ENCODE measurements at places on chromosomes 2 and 18.

- no peak for DNase-seq
Measured at GRCh38 chr2:88469202-88470114, 17.0 kb upstream of the FOXI3 start.

DNA sequence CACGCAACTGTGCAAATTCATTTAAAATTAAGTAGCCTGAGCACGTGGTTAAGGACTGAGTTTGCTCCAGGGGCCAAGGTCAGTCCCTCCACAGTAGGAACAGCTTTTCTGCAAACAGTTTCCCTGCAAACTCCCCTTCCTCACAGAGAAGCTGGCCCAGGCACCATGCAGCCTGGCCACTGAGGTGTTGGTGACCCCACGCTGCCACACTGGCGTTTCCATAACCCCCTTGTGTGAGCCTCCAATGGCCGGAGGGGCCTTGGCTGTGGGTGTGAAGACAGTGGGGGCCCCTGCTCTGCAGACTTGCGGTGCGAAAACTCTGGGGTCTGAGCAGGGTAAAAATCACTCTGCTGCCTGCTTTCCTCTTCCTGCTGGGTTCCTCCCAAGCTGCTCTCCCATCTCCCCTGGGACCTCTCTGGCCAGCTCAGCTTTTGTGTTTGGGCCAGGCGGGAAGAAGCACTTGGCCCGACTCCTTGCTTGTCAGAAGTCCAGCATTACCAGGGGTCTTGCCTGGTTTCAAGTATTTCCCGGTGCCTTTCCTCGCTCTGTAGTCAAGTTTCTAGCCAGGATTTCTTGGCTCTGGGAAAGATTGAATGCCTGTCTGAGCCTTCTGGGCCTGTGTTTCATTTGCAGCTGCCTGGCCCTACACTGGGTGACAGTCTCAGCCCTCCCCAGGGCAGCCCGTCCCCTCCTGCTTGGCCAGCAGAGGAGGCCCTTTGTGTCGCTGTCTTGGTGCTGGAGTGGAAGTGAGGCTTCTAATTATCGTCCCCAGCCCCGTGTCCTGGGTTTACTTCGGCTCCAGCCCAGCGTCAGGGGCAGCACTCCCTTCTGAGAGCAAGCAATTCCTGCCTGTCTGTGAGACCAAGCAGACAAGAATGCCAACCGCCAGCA, 131.4 kb upstream of the SLC1A4 start:
- no peak for DNase-seq

DNA sequence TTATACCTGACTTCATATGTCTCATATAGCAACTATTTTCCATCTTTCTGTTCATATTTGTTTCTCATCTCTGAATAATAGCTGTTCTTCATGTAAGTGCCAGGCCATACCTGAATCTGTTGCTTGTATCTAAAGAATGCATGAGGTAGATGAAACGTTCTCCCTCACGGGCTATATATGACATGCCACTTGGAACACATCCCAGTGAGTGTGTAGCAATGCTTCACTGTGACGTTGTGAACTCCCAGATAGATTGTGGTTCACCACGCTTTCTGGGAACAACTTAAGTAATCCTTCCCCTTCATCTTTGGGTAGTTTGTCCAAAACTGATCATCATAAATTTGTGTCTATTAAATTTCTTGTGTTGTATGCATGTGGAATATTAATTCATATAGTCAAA, 60.1 kb downstream of the RDH14 start:
- no peak for DNase-seq

DNA sequence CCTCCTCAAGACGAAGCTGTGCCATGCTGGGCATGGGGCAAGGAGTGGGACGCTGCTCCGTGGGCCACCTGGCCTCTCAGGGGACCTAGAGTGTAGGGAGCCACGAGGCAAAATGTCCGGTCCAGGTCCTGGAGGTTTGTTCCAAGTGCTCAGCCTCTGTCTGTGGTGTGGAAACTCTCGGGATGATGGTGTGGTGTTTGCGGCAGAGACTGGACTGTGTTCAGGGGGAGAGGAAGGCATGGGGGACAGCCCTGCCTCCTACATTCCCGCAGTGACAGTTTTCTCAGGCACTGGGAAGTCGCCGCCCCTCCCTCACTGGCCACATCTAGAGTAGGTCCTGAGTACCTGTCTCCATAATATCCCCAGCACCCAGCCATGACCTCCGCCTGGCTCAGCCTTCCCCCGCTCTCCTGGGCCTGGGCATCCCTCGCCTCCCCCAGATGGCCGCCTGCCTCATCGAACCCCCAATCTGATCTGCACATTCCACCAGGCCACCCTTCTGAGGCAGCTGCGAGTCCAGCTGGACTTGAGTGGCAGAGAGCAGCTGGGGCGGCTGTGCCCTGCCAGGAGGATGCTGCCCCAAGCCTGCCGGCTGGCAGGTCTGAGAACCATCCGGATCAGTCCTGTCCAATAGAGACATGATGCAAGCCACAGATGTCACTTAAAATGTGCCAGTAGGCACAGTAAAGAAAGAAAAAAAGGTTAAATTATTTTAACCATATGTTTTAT, 6.2 kb downstream of the KCNIP3 start:
- no peak for DNase-seq

DNA sequence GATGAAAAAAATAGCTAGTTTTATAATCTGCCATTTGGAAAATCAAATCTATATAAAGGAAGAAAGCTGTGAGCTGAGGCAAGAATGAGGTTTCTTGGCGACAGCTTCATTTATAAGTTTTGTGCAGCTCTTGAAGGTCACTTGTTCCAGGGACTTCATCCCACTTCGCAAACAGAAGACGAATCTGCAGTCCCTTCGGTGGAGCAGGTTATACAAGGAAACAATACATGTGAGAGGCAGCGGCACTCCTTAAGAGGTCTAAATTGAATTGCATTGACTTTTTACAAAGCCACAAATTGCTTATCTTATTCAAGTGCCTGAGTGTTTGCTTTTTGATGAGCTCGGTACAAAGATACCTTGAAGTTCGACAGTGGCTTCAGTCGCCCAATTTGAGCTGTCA, 72.2 kb downstream of the C1QL2 start:
- DNase-seq, result no peak

GRCh38 chr2:170002096-170002495, 174.8 kb downstream of the UBR3 start:
- DNase-seq, result no peak

- no peak for DNase-seq
Measured at GRCh38 chr18:58579561-58580047, 49.3 kb downstream of the ALPK2 start.

GRCh38 chr2:134161170-134161547, 92.7 kb upstream of the MGAT5 start:
- DNase-seq, result no peak

DNA sequence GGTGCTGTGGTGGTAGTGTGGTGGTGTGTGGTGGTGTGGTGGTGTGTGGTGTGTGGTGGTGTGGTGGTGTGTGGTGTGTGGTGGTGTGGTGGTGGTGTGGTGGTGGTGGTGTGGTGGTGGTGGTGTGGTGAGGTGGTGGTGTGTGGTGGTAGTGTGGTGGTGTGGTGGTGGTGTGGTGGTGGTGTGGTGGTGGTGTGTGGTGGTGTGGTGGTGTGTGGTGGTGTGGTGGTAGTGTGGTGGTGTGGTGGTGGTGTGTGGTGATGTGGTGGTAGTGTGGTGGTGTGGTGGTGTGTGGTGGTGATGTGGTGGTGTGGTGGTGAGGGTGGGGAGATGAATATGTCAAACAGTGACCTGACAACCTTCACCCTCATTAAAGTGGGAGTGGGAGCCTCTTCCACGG, 55.6 kb upstream of the DLGAP1 start:
- DNase-seq, result no peak

GRCh38 chr2:26144953-26145680, 27.8 kb upstream of the GAREM2 start:
- DNase-seq, result peak; percentile 54

DNA sequence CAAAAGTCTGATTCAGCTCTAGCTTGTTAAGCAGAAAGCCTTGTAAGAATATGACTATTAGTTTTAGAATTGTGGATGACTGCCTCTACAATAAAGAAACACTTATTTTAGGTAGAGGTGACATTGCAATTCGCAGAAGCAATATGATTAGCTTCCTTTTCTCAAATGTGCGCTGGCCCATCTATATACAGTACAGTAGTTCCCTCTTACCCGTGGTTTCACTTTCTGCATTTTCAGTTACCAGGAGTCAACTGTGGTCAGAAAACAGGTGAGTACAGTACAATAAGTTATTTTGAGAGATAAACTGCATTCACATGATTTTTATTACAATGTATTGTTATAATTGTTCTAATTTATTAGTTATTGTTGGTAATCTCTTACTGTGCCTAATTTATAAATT, 405.1 kb downstream of the GPD2 start:
- DNase-seq, result no peak

- no peak for DNase-seq
Measured at GRCh38 chr2:223734346-223734745, 103.0 kb downstream of the AP1S3 start.

- no peak for DNase-seq
Measured at GRCh38 chr2:133666621-133667020, 98.4 kb upstream of the NCKAP5 start.

DNA sequence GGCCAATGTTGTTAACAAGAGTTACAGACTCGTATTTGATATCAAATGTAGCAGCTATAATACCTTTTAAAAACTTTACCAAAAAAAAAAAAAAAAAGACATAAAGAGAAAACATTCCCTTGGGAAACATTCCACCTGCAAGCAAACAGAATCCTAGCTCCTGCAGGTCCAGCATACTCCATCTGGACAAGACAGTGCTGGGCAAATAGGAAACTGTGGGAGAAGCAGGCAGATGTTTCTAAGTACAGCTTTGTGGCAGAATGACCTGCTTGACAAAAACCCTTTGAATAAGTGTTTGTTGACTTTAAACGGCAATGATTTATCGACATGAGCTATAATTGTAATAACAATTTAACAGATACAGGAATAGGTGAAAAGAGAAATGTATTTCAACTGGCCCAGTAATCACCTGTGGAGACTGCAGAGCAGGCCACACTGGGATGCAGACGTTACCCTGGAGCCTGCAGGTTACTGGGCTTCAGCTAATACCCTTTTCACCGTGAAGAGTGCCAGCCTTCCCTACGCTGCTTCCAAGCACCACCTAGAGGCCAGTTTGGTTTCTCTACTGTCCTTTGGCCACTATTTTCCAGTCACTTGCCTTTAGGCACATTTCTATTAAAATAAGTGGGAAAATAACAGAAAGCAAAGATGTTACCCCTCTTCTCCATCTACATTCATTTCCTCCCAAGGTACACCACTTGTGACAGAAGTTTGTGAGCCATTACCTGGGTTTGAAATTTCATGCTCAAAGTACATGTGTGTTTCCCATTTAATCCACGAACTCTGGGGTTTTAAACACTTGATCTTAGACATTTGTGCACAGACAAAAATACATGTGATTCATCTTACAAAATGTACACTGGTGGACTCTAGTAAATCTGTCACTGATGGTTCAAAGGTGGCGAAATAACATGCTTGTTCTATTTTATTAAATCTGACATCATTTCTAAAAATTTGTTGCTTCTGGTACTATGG, 96.9 kb upstream of the ZNF397 start:
- DNase-seq, result peak; percentile 46

- DNase-seq, result no peak
Measured at GRCh38 chr2:121031568-121032340, 253.2 kb downstream of the TFCP2L1 start.

GRCh38 chr2:241905716-241906377, 36.3 kb downstream of the RTP5 start:
- DNase-seq, result no peak

DNA sequence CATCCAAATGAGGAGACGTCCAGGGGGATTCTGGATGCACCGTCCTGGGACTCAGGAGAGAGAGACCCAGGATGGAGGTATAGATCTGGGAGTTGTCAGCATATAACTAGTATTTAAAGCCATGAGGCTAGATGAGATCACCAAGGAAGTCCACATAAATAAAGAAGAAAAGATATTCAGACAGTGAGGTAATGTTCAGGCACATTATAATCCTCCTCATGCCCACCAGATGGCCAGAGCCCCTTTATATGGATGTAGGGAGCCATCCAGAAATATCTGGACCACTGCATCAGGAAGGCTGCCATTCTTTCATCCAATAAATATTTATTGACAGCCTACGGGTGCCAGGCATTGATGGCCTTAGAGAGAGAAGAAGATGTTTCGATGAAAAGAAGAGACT, 21.2 kb upstream of the NCKAP5 start:
- DNase-seq, result no peak

GRCh38 chr2:101766871-101767739, 69.6 kb downstream of the MAP4K4 start:
- no peak for DNase-seq

DNA sequence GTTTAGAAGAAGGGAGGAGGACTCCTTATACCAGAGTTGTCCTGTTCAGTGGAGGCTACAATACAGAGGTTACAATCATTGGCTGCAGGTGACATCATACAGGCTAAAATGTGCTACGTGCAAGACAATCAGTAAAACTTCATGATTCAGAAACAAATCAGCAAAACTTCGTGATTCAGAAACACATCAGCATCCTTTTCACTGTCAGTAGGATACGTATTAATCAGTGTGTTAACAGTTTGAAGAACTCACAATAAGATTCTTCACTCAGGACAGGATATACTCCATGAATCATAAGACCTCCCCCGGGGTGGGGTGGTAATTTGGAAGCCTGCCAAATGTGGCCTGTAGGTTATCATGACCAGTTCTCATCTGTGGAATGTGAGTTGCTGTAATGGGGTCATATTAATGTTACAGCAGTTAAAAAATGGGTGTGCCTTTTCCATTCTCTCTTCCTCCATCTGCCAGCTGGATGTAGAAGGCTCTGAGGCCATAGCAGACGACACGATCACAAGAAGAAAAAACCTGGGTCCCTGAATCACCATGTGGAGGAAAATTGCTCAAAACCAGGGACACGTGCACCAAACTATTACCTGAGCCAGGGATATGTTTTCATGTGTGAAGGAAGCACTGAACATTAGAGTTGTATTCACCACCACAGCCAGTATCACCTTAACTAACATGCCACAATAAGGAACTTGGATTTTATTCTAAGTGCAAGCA, 134.8 kb upstream of the CREB1 start:
- DNase-seq, result no peak

GRCh38 chr2:235146871-235147565, 195.2 kb downstream of the SH3BP4 start:
- DNase-seq, result no peak

DNA sequence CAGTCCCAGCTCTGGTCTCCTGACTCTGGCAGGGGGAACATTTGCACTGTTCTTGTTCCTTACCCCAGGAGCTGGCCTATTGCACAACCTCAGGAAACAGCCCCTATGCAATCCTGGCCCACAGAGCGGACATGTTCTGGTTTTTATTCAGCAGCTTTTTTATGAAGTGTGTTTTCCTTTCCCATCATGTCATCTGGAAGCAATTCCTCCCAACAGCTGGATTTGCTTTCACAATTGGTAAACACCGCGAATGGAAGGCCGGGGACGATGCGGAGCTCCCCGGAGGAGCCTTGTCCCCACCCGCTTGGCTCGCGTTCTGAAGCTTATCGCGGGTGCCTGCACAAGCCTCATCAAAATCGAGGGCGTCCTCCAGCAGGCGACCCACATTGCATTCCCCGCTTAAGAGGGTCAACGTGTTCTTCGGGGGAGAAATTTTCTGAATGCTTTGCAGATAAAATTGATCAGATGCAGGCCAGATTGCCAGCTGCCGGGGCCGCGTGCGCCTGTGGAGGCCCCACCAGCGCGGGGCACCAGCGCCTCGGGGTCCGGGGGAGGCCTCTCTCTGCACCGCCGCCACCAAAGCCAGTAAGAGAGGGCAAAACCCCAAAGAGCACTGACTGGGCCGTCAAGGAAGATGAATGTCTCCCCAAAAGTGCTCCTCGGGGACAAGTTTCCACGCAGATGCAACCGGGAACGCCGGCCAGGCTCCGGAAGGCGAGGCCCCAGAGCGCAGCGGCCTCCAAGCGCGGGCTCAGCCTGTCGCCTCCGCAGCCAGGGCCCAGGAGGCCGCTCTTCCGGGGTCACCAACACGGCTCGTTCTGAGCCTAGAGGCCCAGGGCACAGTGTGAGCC, 60.3 kb upstream of the SP3 start:
- peak; percentile 28 for DNase-seq
